Foreskin keratinocyte (primary cell): ENCODE measurements at places on chromosomes 3 and 15. TPM values are rescaled to one million over a fixed set of nuclear protein-coding genes. Genes with fewer than 3 reads are reported as not detected.
A peak's percentile ranks its signal among the peaks of the same experiment; 100 is the strongest.

Gene TNNC1
- 0.19 TPM in 2 replicates for polyA plus RNA-seq

DNA sequence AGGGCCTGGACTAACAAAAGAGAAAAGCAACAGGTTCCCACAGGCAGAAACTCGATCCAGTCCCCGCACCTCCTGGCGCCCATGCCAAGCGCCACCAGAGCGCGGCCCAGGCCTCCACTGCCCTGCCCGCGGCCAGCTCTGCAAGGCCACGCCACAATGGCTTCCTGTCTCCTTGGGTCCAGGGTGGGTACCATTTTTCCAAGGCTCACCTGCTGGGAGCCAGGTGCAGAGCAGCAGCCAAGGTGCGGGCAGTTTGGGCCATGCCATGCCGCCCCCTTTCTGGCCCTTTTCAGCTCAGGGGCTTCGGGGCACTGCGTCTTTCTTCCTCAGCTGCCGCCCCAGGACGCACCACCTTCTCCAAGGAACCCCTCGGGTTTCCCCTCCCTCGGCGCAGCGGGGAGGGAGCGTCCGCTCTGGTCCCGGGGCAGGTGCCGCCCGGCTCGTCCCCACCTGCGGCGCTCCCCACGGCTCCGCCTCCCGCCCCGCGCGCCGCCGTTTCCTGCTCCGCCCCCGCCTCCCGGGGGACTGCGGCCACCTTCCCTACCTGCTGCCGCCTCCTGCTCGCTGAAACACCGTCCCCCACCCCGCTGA lies at the start of gene ILDR1:
TSS of gene ILDR1 (minus strand) at position 437 of the 591 bp plus-strand sequence. CDS start at position 267, 170 bp downstream.
- DNase-seq, result no peak

GRCh38 chr15:39025321-39025720 lies 460.7 kb upstream of the RASGRP1 start:
- no peak for DNase-seq

GRCh38 chr15:48205981-48206380 lies at the start of gene SLC12A1:
TSS of gene SLC12A1 (plus strand) at chr15:48206302. CDS start at chr15:48207720, 1,418 bp downstream.
- DNase-seq, result no peak

Gene GATA2
- not detected in 2 replicates for polyA plus RNA-seq

Gene SLCO2A1
- 0.14 and 0.41 TPM in 2 replicates for polyA plus RNA-seq

Gene GRM2
- 0.04 TPM in 2 replicates for polyA plus RNA-seq

- DNase-seq, result peak; percentile 84
Measured at GRCh38 chr3:23961066-23961465, 16.0 kb downstream of the NR1D2 start.

Gene PCCB
- 23.3 and 28.3 TPM in 2 replicates for polyA plus RNA-seq

- DNase-seq, result peak; percentile 94
Measured at GRCh38 chr3:73808862-73809509, 184.2 kb upstream of the PDZRN3 start.

DNA sequence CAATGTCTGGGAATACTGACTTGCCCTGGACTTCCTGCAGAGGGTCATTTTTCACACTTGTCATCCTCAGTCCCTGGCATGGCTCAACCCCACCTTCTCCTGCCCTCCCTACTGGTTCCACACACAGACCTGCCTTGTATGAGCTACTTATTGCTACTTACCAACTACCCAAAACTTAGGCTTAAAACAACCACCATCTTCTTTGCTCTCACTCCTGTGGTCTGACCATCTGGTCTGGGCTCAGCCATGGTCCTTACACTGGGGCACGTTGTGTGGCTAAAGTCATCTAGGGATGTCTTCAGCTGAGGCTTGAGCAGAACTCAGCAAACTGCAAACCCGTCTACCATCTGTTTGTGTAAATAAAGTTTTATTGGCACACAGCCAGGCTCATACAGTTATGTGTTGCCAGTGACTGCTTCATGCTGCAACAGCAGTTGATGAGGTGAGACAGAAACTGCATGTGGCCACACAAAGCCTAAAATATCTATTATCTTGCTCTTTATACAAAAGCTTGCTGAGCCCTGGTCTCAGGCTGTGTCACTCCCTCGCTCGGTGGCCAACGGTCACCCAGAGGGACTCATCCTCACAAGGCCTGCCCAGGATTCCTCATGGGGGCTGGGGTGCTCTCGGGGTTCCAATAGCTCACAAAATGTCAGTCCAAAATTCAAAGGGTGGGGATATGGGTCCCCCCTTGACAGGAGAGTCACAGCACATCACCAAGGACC lies 43.5 kb downstream of the KLF15 start:
- no peak for DNase-seq

GRCh38 chr15:85702321-85703101 lies 92.2 kb downstream of the KLHL25 start:
- no peak for DNase-seq

DNA sequence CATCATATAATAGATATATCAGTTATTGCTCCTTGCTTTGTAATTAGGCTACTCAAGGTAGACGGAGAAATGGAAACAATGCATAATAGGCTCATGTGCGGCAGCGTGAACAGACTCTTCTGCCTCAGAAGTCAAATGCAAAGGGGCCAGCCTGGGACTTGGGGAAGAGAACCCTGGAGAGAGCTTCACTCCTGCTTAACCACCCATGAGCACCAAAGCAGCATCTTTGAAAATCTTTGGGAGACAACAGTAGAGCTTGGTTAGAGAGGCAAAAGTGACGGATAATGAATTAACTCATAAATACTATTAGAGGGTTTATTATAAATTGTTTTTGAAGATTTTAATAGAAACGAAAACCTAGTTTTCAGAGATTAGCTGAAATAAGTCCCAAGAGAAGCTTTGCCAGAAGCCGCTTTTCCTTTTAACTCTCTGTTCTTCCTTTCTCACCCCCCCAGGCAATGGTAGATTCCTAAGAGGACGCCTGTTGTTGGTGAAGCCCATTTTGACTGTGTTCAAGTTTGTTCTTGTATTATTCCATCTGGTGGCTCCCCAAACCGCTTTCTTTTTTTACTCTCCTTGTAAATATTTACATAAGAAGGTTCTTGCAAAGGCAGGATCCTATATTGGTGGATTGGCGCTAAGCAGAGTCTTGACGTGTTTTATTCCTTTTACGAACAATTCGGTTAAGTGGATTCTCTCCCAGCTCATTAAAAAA lies 196.0 kb upstream of the TPRG1 start:
- DNase-seq, result peak; percentile 62

Gene FAM227B
- polyA plus RNA-seq, result 2.1 and 2.4 TPM in 2 replicates

GRCh38 chr3:29268651-29269050 lies 12.2 kb upstream of the RBMS3 start:
- no peak for DNase-seq

- no peak for DNase-seq
Measured at GRCh38 chr15:85393210-85393609, 12.8 kb downstream of the AKAP13 start.

DNA sequence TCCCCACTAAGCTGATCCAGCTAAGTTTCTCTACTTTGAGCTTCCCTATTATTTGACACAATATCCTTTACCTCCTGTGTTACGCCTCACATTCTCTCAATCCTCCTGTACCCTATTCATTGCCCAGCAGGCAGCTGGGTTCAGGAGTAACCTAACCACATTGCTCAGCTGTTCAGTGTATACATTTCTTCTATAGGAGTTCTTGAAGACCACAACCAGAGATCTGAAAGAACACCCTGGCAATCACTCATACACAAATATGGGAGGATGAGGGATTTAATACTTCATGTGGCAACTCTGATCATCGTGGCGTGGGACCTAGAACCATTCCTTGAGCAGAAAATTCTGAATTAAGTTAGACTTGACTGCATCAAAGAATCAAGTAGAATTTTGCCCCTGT lies 346.8 kb upstream of the ARPP21 start:
- DNase-seq, result no peak

GRCh38 chr15:32723171-32723948 lies 5.6 kb downstream of the GREM1 start:
- DNase-seq, result no peak
